ENCODE measurements at places on chromosomes 3 and 15. TPM values are rescaled to one million over a fixed set of nuclear protein-coding genes. Genes with fewer than 3 reads are reported as not detected.

DNA sequence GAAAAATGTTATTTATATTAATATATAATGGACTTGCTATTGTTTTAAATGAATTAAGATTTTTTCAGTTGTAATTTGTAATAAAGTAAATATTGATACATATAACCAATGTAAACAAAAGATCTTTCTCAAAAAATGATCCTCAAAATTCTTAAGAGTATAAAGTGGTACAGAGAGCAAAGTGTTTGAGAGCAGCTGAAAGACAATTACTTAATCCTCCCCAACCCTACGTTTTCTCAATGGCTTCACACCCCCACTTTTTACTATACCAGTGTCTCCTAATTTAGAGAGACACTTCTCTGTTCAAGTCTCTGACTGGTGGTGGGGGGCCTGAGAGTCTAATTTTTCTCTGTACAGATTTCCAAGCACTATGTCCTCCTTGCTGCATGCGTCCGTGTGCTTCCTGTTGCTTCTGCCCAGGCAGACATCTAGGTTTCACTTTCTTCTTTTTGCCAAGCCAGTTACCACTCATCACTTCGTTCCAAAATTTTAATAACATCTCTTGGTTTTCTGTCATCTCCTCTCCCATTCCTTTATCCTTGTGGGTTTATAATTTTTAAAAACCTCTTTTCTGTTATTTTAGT is 276.3 kb upstream of the DNAJC19 start:
- DNase-seq, result no peak

DNA sequence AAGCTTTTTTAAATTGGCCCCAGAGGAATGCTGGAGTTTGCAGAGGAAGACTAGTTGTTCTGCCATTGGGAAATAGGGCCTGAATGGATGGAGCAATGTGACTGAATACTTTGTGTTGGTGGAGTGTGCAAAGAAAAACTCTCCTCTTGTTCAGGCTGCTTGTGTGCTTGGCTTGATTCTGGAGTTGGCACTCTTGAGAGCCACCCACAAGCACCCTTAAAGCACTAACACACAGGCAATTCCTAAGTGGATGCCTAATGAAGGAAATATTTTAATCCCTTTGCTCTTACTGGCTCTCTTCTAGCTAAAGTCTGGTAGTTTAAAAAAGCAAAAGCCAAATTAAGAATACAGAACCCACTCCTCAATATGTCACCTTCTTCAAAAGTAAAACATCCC is 304.4 kb upstream of the C2CD4B start:
- DNase-seq, result no peak

- DNase-seq, result no peak
These were observed 53.1 kb downstream of the DNASE1L3 start for GRCh38 chr3:58157700-58158099.

DNA sequence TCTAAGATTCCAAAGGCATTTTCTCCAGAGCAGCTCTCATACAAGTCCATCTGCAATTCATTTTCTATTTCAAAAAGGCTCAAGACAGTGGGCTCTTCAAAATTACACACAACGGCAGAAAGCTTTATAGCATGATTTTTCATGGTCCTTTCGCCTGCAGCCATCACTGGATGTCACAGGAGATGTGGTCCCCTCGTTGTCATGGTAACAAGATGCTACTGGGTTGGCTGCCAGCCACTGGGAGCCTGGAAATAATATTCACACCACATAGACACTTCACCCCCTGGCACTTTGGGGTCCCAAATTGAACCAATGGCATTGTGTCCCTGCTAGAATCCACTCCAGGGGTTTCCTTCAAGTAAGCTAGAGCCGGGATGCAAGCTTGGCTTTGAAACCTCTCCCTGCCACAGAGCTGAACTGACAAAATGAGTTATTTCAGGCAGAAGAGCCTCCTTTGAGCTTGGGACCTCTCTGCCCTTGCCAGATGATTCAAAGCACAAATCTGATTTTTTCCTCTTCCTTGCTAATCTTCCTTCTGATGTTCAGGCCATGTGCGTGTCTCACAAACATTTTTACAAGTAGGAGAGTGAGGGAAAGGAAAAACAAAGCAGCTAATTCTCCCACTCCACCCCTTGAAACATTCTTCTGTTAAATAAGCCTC is 512.6 kb upstream of the ADAMTS9 start:
- DNase-seq, result no peak

DNA sequence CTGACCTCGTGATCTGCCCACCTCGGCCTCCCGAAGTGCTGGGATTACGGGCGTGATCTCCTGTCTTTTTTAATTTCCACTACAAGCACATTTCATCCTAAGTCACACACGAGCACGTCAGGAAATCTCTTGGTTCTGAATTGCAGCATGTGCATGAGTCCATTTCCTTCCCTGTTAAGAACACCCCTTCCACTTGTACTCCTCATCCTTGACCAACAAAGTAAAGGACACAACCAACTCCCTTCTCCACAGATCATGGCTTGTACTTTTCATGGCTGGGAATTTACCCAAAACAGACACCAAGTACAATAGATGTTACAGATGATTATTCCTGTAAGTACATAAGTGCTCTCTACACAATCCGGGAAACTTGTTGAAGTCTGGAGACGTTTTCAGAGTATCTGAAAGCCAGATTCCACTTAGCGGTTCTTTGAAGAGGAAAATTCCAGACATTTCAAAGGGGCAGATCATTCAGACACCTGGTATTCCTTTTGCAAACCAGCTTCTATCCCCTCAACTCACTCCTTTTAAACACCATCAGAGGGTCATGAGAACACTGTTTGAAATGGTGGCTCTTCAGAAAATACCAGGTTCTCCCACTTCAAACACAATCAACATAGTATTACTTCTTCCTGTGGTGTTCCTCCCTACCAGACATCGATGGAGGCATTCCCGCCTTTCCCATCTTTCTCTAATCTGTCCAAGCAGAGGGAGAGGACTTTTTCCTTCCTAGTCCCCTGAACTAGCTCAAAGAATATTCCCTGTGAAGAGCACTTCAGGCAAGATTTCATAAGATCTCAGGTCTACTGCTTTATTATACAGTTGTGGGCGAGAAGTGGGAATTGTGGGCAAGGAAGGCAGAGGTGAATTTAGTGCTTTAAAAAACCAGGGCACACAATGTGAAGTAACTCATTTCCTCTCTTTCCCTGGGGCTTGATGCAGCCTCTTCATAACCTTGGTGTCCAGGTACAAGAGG is 80.1 kb upstream of the TSC22D2 start:
- no peak for DNase-seq

GRCh38 chr3:171011109-171011872 is 15.2 kb downstream of the SLC2A2 start:
- no peak for DNase-seq

DNA sequence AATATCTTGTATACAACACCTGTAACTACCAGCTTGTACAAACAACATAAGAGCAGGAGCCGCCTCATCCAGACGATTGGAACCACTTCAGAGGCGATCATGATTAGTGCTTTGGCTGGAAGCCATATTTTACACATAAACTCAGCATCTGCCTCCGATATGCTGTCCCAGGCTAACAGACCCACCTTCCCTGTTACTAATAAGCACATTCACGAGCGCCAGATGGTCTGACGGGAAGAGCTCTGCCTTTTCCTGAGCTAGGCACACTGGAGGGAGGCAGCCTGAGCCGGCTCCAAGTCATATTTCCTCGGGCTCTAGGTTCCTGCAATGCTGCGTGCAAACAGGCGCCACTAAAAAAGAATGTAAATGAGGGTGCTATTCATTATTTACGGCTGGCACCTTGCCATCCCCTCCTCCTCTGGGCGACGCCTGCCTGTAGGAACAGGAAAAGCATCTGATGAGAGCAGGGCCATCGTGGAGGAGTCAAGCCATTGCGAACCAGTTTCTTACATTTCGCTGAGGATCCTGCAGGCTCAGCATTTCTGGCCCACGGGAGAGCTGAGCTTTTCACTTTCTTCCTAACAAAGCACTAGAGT is 98.2 kb downstream of the ANXA2 start:
- no peak for DNase-seq

DNA sequence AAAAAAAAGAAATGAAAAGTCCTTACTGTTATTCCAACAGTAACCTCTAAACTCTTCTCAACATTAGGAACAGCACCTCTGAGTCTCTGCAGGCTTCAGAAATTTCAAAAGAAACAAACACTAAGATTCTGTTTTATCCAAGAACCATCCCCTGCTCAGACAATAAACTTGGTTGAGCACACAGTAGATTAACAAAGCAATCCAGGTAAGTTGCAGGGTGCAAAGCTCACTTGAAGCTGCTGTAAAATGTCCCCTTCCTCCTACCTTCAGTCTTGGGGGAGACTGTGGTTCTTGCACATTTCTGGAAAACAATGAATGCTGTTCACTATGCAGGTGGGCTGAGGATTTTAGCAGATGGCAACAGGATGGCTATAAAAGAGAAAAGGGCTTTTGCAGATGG is 484.1 kb downstream of the IGSF11 start:
- DNase-seq, result no peak

DNA sequence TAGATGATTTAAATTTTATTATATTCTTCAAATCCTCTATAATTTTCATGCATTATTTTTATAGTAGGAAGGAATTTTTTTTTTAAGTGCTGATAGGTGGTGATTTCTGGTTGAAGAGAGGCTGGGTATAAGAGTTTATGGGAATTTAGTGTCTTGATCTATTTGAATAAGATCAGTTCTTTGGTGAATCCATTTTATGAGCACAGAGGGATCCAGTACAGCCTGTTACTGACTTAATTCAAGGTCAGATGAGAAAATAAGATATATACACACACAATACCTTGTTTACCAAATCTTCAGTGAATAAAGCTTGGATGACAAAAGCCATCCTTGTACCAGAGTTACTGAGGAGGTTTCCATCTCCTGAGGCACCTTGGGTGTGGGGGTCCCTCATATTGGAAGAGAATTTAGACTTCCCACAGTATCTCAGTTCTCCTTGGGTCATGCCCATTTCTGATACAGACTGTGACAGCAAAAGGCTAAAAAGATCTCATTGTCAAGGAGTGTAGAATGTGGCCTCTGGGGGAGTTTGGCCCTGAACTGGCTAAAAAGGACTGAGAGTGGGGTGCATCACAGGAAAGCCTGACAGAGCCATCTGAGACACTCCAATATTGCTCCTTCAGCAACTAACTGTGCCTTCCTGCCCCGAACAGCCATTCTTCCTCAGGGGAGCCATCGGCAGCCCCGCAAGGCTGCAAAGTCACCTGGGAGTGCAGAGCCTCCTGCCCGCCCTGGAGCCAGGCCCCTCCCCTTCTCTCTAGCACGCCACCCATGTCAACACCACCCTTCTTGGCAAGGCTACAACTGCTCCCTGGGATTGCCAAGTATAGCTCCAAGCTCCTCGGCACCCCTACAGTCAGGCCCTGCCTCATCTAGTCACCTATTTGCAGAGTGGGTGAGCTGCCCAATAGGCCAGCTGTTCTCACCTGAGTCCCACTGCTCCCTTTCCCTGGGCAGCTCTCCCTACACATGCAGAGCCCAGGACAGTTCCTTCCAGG is 43.1 kb upstream of the HACD2 start:
- no peak for DNase-seq

DNA sequence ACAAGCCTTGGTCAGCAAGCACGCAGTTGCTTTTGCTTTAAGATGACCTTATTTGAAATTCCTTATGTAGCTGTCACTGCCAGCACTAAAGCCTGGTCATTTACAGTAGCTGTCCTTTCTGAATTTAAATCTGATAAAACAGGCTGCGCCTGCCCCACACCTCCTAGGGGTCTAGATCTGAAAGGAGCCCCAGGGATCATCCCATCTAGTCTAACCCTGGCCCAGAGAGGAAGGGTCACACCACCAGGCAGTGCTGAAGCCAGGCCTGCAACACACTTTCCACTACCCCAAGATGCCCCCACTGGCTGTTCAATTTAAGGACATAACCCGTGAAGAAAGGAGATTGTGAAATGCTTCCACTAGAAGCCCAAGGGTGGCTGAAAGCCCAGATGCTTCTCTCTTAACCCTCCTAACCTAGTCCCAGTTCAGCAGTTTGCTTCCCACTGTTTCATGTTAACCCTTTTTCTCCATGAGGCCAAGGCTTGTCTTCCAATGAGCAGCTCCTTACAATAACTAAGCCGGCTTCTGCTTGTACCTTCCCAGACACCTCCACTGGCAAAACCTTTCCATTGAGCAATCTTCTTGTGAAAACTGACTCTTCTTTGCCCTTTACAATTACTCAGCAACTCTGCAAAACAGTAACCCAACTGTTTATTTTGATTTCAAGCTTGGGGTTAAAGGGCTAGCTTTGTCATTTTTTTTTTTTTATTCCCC is 198.9 kb upstream of the LPP start:
- DNase-seq, result no peak

DNA sequence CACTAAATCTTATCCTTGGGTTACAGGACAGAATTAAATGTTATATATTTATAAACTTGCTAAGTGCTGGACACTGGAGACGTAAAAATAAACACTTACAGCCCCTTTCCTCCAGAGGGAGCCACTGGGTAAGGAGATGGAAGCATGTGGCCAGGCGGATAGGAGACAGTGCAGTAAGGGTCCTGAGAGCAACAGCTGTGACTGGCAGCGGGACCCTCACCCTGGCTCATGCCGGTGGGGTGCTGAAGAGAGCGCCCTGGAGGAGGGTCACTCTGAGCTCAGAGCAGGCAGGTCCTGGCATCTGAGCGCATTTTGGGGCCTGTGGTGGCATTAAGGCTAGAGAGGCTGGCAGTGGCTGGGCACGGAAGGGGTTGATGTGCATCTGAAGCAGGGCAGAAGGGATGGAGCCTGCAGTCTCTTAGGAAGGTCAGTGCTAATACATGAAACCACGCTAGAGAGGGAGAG is 16.0 kb downstream of the SEC61A1 start:
- no peak for DNase-seq

- no peak for DNase-seq
These were observed 16.1 kb upstream of the GCNT3 start for GRCh38 chr15:59595434-59595915.

GRCh38 chr3:14845180-14845579 is 26.4 kb downstream of the FGD5 start:
- no peak for DNase-seq

GRCh38 chr3:56408761-56409196 is 59.5 kb downstream of the ERC2 start:
- DNase-seq, result no peak

- no peak for DNase-seq
These were observed 30.5 kb downstream of the MINDY4B start for GRCh38 chr3:150874666-150875219.

- DNase-seq, result no peak
These were observed 28.9 kb downstream of the FBXW12 start for GRCh38 chr3:48400824-48401433.

The SAMMSON gene
- 0.47 TPM for total RNA-seq

The ISLR2 gene
- 168 TPM for total RNA-seq

The MDFIC2 gene
- not detected for total RNA-seq

The CNOT10 gene
- total RNA-seq, result 53.5 TPM

The AADAC gene
- total RNA-seq, result not detected

The FBLN2 gene
- total RNA-seq, result 9.4 TPM

The GRM2 gene
- total RNA-seq, result 12.5 TPM

All from occipital lobe (tissue), 3 donors.